ENCODE measurements at places on chromosomes 11 and 22.
A peak's percentile ranks its signal among the peaks of the same experiment; 100 is the strongest.

DNA sequence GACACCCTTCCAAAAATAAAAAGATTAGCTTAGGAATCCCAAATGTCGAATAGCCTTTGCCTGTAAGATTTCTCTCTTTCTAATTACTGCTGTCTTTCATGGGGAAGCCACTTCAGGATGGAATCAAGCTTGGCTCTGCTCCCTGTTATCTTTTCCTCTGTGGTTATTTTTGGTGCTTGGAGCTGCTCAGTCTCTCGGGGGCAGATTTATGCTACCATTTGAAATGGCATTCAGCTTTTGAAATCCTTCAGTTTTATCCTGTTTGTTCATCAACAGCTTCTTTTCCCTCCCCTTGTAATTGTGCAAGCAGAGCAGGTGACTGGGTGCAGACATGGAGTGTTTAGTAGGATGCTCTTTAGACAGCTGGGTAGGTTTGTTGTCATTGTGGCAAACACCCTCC, 111.0 kb downstream of the DBX1 start:
- no peaks in the 10 kb centered on the region for H3K27me3 ChIP-seq
- no peaks in the 10 kb centered on the region for H3K36me3 ChIP-seq
- no peak overlapping the region for H3K4me3 ChIP-seq
- peak; percentile 11 for DNase-seq
- peaks cover 23% of the 10 kb centered on the region for H3K4me1 ChIP-seq

GRCh38 chr11:133406489-133406888, 125.8 kb downstream of the OPCML start:
- no peak overlapping the region for H3K4me3 ChIP-seq
- no peak overlapping the region for H3K27ac ChIP-seq
- H3K27me3 ChIP-seq, result no peaks in the 10 kb centered on the region
- H3K36me3 ChIP-seq, result no peaks in the 10 kb centered on the region
- no peaks in the 10 kb centered on the region for H3K4me1 ChIP-seq
- no peak for DNase-seq

GRCh38 chr11:57901278-57901677, 122.4 kb upstream of the OR9Q1 start:
- H3K4me3 ChIP-seq, result no peak overlapping the region
- H3K36me3 ChIP-seq, result no peaks in the 10 kb centered on the region
- no peak overlapping the region for H3K27ac ChIP-seq
- DNase-seq, result no peak
- peaks cover 9% of the 10 kb centered on the region for H3K4me1 ChIP-seq

GRCh38 chr11:28412029-28412428, 303.8 kb downstream of the METTL15 start:
- no peaks in the 10 kb centered on the region for H3K4me1 ChIP-seq
- H3K27ac ChIP-seq, result no peak overlapping the region
- DNase-seq, result no peak
- H3K4me3 ChIP-seq, result no peak overlapping the region
- no peaks in the 10 kb centered on the region for H3K27me3 ChIP-seq
- no peaks in the 10 kb centered on the region for H3K36me3 ChIP-seq

GRCh38 chr11:29989174-29989970, 27.5 kb downstream of the KCNA4 start:
- no peak overlapping the region for H3K27ac ChIP-seq
- H3K4me3 ChIP-seq, result no peak overlapping the region
- H3K27me3 ChIP-seq, result no peaks in the 10 kb centered on the region

- H3K36me3 ChIP-seq, result no peaks in the 10 kb centered on the region
- H3K27me3 ChIP-seq, result no peaks in the 10 kb centered on the region
- no peak overlapping the region for H3K4me3 ChIP-seq
- DNase-seq, result no peak
- no peaks in the 10 kb centered on the region for H3K4me1 ChIP-seq
These were observed 63.5 kb upstream of the CAPRIN1 start for GRCh38 chr11:33987975-33988580.

- no peak overlapping the region for H3K27ac ChIP-seq
- no peaks in the 10 kb centered on the region for H3K27me3 ChIP-seq
- DNase-seq, result no peak
- H3K36me3 ChIP-seq, result no peaks in the 10 kb centered on the region
These were observed 18.3 kb downstream of the ADORA2A start for GRCh38 chr22:24445481-24446259.

- H3K27ac ChIP-seq, result no peak overlapping the region
- H3K27me3 ChIP-seq, result no peaks in the 10 kb centered on the region
- no peak for DNase-seq
- H3K4me1 ChIP-seq, result no peaks in the 10 kb centered on the region
These were observed 12.7 kb upstream of the SEPTIN5 start for GRCh38 chr22:19701420-19702145.

DNA sequence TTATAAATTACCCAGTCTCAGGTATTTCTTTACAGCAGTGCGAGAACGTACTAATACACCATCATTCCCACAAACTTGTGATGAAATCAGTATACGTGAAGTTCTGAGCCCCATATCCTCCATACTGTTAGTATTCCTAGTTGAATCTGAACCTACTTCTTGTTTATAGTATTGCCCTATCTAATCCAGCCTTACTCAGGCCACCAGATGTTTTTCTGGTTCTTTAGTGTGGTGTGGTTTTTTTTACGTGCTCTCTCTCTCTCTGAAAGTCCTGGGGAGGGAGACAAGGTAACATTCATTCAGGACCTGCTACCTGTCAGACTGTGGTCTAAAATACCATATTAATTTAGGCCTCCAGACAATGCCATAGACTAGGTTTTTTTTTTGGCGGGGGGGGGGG, 47.6 kb upstream of the TEAD1 start:
- no peaks in the 10 kb centered on the region for H3K4me1 ChIP-seq
- no peak for DNase-seq
- H3K4me3 ChIP-seq, result no peak overlapping the region
- no peak overlapping the region for H3K27ac ChIP-seq

DNA sequence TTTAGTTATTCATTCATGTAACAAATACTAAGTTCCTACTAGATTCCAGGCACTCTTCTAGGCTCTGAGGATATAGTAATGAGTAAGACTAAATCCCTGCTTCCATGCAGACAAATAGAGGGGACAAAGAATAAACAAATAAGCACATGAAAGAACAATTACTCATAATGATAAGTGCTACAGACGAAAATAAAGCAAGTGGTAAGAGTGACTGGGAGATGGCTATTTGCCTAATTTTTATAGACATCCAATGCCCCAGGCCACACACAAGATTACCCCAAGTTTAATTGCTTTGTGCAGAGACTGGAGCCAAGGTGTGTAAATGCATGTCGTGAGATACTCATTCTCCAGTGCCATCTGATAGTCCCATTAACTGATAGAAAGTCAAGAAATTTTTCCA, 62.6 kb downstream of the DCUN1D5 start:
- H3K27me3 ChIP-seq, result no peaks in the 10 kb centered on the region
- H3K27ac ChIP-seq, result no peak overlapping the region
- no peak for DNase-seq
- no peak overlapping the region for H3K4me3 ChIP-seq
- H3K36me3 ChIP-seq, result no peaks in the 10 kb centered on the region
- H3K4me1 ChIP-seq, result no peaks in the 10 kb centered on the region

DNA sequence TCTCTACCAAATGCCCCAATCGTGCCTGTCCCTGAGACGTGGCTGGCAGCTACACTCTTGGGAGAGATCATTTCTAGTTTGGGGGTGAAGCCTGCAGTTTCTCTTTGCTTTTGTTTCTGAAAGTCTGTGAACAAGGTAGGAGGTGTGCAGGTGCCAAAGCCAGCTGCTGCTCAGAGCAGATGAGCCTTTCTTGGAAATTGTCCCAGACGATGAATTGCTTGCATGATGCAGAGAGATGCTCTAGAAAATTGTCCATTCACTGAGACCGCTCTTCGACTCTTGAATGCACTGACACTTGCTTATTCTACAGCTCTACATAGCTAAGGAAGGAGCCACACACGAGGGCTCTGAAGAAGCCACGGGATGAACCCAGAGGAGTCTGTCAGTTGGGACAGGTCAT, 225.6 kb upstream of the E2F8 start:
- no peak overlapping the region for H3K27ac ChIP-seq
- H3K27me3 ChIP-seq, result no peaks in the 10 kb centered on the region
- no peak for DNase-seq
- no peak overlapping the region for H3K4me3 ChIP-seq

GRCh38 chr11:96878299-96879051, 488.7 kb downstream of the JRKL start:
- no peak overlapping the region for H3K27ac ChIP-seq
- H3K4me1 ChIP-seq, result no peaks in the 10 kb centered on the region
- no peaks in the 10 kb centered on the region for H3K36me3 ChIP-seq
- H3K4me3 ChIP-seq, result no peak overlapping the region
- no peak for DNase-seq

DNA sequence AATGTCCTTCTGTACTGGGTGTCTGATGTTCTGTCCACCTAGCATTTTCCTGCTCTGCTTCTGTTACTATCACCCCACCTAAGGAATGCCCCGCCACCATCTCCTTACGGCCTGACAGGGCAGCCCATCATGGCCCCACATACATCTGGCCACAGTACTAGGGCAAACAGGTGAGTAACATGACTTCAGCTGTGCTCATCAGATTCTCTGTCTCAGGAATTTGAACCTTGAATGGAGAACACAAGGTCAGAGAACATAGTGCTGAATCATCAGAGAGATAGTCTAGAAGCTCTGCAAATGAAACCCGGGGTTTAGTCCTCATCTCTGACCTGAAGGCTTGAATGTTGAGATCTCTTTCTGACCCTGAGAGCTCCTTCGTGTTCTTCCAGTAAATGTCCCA, 32.4 kb downstream of the ZC3H12C start:
- H3K27ac ChIP-seq, result no peak overlapping the region
- DNase-seq, result no peak
- no peaks in the 10 kb centered on the region for H3K36me3 ChIP-seq
- no peaks in the 10 kb centered on the region for H3K27me3 ChIP-seq

DNA sequence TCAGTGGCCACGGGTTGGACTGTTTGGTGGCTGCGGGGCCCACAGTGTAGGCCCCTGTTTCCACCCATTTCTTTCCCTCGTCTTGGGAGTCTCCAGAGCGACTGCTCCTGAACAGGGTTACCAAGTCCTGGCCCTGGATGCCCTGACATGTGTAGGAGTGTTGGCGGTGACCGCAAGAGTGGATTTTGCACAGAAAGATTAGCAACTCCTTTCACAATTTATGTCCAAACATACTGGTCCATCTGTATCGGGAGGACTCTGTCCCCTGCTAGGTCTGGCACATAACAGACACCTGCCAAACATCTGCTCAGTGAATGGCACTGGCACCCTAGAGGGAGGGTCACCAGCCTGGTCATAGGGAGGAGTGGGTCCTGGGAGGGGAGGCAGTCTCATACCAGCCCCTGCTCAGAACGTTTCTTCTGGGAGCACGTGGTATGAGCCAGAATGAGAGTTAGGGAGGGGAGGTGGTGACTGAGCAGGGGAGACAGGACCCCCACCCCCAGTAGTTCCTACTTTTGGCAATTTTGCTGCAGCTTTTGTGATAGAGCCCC, 3.4 kb upstream of the APOA1 start:
- DNase-seq, result no peak
- no peak overlapping the region for H3K27ac ChIP-seq
- H3K4me1 ChIP-seq, result peaks cover under 1% of the 10 kb centered on the region
- H3K36me3 ChIP-seq, result peaks cover 24% of the 10 kb centered on the region
- H3K27me3 ChIP-seq, result no peaks in the 10 kb centered on the region

DNA sequence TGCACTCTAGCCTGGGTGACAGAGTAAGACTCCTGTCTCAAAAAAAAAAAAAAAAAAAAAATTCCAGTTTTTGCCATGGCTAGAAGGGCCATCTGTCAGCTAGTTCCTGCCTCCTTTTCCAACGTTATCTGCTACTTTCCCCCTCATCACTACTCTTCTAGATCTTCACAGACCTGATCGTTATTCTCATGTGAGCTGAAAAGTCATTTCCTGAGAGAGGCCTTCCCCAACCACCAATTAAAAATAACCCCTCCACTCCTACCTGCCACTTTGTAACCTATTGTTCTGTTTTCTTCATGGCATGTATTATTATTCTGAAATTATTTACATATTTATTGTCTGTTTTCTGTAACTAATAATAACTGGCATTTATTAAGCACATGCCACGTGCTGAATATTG, 24.2 kb downstream of the SGSM3 start:
- no peak for DNase-seq
- no peaks in the 10 kb centered on the region for H3K27me3 ChIP-seq
- no peak overlapping the region for H3K4me3 ChIP-seq
- no peak overlapping the region for H3K27ac ChIP-seq
- peaks cover 13% of the 10 kb centered on the region for H3K4me1 ChIP-seq

- H3K4me3 ChIP-seq, result no peak overlapping the region
- H3K27ac ChIP-seq, result peak overlapping the region; percentile 29
- H3K36me3 ChIP-seq, result no peaks in the 10 kb centered on the region
- peaks cover 47% of the 10 kb centered on the region for H3K4me1 ChIP-seq
- no peak for DNase-seq
These were observed 2.8 kb upstream of the PHLDA2 start for GRCh38 chr11:2931771-2932738.

GRCh38 chr11:111680486-111681175, 78.4 kb downstream of the SIK2 start:
- no peaks in the 10 kb centered on the region for H3K27me3 ChIP-seq
- H3K4me3 ChIP-seq, result no peak overlapping the region
- H3K4me1 ChIP-seq, result no peaks in the 10 kb centered on the region
- DNase-seq, result no peak
- no peak overlapping the region for H3K27ac ChIP-seq

DNA sequence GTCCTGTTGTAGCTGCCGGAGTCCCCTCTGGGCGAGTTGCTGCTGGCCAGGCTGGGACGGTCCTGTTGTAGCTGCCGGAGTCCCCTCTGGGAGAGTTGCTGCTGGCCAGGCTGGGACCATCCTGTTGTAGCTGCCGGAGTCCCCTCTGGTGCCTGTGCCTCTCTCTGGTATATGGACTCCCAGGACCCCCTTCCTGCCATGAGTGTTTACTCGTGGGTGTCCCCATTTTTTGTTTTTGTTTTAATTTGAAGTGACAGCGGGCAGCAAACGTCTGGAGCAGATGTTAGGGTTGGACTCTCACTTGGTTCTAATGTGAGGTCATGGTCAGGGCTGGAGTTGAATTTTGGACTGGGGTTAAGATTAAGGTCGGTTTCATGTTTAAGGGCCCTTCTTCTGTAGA, 14.2 kb downstream of the SHANK3 start:
- DNase-seq, result no peak
- H3K4me1 ChIP-seq, result no peaks in the 10 kb centered on the region
- no peaks in the 10 kb centered on the region for H3K27me3 ChIP-seq
- no peak overlapping the region for H3K4me3 ChIP-seq
- H3K27ac ChIP-seq, result no peak overlapping the region
- no peaks in the 10 kb centered on the region for H3K36me3 ChIP-seq

Measured in vagina (tissue), 2 donors.